Stimulated activated CD4-positive, alpha-beta T cell treated with anti-CD3 and anti-CD28 coated beads, Interleukin-4, amount 100 ng/mL, for 4 hours (primary cell): ENCODE measurements at places on chromosomes 5 and 9.

- DNase-seq, result no peak
Observed at GRCh38 chr5:181263633-181264032, 2.7 kb upstream of the TRIM52 start.

DNA sequence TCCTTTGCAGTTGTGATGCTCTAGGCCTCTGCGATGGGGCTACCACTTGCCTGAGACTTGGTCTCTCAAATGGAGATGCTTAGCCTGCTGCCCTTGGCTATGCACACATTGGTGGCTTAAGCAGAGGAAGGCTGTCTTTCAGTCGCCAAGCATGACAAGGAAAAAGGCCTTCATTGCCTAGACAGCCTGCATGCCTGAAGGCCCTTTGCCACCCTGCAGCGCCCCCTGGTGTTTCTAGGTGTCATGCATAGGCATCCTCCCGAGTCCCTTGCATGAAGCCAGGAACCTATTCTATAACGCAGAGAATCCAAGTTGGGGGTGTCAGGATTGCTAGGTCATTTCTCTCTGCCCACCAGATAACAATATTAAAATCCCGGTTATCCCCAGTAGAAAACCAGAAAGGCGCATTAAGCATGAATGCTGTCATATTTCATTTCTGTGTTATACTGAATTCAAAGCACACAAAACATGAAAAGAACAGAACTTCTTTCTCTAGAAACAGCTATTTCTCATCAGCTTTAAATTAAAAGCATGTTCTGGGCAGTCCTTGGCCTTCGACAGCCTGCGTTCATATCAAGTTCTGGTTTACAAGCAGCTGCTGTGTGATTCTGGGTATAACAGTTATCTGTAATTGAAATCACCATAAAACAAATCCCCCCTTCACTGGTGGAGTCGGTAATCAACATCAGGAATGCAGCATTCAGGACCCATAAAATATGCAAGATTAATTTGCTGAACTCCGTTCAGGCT lies 59.7 kb upstream of the TRPC7 start:
- DNase-seq, result peak; percentile 7

DNA sequence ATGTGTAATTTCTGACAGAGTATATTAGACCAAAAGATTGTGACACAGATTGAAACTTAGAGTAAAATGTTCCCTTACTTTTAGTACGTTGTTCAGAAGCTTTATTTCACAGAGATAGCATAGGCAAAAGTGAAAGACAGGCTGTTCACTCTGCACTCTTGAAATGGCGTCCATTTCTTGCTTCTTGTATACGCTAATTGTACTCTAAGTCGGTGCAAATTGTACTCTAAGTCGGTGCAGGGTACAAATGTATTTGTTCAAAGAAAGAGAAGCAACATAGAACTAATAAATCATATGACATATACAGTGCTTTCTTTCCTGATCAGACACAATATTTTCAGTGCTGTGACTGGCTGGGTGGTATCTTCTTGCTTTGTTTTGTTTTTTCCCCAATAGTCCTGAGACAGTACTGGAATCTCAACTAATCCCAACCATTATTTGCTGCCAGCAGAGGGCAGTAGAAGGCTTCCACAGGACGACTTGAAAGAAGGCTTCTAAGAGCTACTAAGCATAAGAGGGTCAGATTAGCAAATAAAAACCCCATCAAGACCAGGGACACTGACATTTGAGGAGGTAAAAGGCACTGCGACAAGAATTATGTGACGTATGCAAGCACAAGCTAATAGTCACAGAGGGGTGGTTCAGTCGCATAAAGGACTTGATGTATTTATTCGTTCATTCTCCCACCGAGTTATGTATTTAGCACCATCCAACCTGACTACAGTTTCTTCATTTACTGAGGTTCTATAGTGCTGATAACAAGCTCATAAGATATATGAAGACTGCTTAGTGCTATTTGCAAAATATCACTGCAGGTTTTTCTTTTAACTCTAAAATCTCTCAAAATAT lies 831.8 kb downstream of the TAF11L14 start:
- DNase-seq, result peak; percentile 8

GRCh38 chr9:127241354-127241753 lies 23.2 kb upstream of the GARNL3 start:
- DNase-seq, result no peak

DNA sequence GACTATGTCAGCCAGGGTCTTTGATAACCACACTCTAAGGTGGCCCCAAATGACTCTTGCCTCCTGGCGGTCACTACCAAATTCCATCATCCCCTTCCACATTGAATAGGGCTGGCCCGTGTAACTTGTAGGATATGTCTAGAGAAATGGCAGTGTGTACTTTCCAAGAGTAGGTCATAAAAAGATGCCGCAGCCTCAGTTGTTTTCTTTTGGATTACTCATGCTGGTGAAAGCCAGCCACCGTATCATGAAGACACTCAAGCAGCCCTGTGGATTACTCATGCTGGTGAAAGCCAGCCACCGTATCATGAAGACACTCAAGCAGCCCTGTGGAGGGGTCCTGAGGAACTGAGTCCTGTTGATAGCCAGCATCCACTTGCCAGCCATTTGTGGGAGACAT lies 172.0 kb upstream of the TBC1D2 start:
- no peak for DNase-seq

DNA sequence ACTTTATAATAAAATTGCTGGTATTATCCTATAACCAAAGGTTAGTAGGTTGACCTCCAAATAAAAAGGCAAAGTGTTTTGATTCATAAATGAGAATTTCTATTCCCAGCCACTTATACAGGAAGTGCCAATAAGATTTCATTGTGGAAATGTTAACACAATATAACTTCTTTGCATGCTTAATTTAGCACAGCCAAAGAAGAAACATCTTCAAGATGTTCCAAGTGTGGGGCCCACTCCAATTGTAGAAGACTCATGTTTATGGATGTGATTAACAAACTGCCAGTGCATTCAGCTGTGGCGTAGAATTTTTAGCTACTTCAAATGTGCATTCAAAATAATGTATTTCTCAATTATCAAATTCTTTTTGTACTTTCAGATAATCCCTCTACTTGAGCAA lies 402.3 kb downstream of the DEPDC1B start:
- no peak for DNase-seq
